ENCODE measurements at places on chromosomes 2 and 18.

DNA sequence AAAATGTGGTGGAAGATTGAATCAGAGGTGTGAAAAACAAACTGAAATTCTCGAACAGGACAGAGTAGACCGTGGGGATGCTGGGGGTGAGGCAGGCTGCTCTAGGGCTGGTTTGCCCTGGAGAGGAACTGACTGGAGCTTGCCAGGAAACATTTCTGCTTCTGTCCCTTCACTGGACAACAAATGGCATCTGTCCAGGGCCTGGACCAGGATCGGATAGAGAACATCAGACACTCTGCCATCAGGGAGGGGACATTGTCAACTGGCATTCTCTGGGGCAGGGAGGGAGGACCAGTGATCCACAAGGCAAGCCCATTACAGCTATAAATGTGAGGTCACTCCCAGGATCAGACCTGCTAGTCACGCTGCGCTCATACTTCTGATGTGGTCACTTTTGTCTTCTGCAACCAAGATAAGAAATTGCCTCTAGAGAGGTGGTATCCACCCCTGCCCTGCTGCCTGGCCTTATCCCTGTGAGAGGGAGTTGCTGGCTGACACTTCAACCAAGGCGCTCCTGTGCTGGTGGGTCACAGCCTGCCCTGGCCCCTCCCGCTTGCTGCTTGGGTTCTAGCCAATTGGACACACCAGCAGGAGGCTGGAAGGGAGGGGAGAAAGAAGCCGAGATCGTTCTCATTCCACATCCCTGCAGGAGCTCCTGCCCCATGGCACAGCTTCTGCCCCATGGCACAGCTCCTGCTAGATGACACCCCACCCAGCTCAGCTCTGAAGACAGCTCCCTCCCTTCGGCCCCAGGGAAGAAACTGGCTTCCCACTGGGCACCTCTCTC lies 8.7 kb downstream of the NPPC start:
- no peak for DNase-seq

DNA sequence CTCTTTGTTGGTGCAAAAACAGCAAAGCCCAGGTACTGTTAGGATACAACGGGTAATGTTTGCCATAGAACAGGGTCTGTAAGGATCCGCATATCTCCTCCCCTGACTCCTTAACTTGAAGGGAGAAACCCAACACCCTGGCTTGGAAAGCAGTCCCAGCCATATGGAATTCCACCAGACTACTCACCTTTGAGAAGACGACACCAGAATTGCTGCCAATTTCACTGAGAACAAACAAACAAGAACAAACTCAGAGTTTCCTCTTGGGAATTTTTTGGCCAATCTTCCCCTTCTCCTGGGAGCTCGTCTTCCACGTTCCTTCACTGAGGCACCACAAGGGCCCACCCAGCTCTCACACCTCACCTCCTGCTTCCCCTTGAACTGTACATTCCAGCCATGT lies 29.2 kb downstream of the CAPN14 start:
- DNase-seq, result no peak

DNA sequence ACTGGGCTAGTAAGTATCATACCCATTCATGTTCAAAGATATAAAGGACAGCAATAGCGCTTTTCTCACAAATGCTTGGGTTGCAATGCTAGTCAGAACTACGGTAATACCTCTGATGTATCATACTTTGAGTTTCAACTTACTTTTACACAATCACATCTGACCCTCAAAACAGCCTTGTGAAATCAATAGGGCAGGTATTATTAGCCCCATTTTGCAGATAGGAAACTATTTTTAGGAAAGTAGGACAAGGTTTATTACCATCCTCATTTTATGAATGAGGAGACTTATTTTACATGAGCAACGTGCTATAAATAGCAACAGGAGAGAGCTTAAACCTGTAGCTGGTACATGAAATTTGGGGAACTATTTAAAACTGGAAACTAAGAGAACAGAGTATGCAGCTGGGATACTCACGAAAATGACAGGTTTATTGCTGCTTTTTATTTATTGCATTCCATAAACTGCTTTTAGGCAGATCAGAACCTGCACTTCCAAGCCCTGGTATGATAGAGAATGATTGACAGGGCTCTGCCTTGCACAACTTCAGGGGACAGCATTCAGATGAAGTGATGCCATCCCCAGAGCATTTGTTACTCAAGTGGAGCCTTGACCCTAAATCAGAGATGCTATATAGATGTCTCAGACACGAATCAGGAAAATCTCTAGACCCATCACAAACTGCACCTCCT lies 42.4 kb upstream of the PPM1B start:
- DNase-seq, result no peak

DNA sequence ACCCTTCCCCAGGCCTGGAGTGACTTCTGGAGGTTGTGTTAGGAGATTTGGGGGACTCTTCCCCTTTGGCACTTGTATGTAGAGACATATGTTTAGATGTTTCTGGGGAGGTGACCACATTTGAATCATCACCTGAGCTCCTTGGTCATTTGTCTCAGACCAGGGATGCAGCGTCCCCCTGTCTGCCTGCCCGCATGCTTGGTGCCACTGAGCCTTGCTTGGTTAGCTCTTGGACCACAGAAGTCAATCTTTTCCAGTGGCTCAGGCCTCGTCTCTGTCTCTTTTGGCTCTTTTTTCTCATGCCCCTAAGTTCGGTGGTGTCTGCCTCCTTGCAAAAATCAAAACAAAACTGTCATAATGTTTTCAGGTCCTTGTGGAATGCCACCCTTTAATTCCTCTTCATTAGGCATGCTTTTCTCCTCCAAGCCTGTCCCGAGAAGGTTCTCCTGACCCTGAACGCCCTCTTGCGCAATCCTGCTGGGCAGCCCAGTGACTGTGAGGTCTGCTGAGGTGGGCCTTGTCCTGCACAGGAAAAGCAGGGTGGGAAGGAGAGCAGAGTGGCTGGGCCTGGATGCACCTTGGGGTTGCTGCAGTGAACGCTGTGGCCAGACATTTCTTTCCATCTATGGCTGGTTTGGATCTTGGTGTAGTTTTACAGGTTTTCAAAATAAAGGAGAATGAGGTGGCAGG lies 24.9 kb downstream of the GLI2 start:
- DNase-seq, result no peak

GRCh38 chr2:240033330-240033678 lies 3.1 kb upstream of the OR6B2 start:
- DNase-seq, result no peak
